NCI-H345 (cell line): ENCODE measurements at places on chromosomes 2 and 18.
A peak's percentile ranks its signal among the peaks of the same experiment; 100 is the strongest.

DNA sequence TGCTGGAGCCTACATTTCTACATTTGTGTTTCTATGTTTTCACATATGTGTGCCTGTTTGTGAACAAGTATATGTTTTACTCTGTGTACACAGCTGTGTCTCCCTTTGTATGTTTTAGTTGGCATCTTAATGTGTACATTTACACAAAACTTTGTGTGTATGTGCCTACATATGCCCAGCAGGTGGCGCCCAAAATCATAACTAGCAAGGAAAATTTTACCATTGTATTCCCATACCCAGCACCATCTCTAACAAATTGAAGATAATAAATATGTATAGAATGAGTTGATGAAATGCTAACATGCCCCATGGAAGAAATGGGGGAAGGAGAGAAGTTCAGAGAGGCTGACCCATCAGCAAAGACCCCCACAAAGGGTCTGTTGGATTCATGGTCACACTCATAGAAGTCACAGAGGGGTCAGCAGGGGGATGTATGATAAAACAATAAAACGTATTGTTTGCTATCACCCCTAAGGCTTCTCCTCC is 48.1 kb downstream of the PKDCC start:
- DNase-seq, result peak; percentile 68

DNA sequence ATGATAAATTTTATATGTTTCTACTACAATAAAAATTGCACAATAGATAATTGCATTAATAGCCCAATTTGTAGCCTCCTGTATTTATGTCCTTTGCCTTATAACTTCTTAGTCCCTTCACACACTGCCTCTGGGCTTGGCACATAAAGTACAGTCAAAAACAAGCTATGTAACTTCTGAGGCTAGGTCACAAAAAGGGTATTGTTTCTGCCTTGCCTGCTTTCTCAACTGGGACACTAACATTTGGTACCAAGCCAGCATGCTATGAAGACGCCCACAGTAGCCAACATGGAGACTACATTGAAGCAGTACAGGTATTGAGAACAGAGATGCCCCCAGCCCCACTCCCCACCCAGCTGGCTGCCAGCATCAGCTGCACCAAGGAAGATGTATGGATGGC is 5.4 kb upstream of the SLC3A1 start:
- no peak for DNase-seq

DNA sequence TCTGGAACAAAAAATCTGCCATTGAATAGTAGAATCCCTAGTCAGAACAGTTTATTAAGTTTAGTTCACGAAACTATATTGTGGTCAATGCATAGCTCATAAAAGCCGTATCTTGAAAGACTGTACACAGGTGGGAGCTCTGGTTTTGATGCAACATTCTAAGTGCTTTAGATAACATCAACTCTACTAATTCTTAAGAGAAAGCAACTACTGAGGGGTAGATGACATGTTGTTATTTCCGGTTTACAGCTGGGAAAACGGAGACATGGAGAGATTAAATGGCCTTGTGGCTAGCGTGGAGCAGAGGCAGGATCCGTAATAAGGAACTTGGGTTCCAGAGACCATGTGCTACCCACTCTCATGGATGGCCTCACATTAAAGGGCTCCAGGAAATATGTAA is 4.2 kb upstream of the ITGA6 start:
- no peak for DNase-seq

DNA sequence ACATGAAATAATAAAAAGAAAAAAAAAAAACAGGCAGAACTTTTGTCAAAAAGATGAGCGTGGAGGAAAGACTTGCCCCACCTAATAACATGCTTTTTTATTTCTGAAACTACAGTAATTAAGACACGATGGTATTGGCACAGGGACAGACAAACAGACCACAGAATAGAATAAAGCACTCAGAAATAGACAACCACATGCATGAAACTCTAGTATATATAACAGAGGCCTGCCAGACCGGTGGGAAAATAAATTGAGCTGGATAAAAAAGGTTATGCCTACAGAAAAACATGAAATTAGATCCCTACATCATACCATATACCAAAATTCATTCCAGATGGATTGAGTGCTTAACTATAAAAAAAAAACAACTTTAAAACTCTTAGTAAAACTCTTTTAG is 163.1 kb downstream of the NRP2 start:
- no peak for DNase-seq

DNA sequence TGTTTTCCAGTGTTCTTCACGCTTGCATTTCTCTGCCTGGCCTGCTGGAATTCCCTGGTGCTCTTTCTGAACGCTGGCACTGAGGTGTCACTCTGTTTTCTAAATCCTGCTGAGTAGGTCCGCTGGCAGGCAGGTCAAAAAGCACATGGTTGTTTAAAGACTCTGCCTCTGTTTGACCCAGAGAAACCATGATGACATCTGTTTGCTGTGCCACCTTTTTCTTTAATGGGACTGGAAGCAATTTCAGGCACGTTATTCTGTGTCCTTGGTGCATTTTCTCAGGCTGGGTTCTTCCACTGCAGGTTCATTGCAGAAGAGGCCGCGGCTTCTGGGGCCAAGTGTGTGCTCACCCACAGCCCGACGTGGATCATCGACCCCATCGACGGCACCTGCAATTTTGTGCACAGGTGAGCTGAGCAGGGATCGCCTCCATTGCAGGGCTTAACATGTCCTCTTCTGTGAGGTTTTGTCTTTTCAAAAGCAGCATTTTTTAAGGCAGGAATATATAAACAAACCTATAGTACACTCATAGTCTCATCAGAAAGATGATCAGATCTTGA is 28.4 kb downstream of the IMPA2 start:
- no peak for DNase-seq

DNA sequence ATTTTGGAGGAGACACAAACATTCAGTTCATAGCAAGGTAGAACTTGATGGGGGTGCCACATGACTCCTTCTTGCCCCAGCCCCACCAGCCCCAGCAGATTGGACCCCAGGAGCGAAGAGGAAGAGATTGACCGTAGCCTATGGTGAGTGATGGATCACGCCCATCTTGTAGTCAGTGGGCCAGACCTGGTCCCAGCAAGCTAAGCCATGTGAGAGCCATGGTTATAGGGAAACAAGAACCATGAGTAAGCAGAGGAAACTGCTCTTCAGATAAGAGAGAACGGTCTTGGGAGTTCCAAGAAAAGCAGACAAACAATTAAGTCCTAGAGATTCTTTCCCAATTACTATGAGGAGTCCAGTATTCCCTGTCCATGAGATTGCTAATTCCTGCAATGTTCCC is 4.6 kb upstream of the TCF4 start:
- no peak for DNase-seq

DNA sequence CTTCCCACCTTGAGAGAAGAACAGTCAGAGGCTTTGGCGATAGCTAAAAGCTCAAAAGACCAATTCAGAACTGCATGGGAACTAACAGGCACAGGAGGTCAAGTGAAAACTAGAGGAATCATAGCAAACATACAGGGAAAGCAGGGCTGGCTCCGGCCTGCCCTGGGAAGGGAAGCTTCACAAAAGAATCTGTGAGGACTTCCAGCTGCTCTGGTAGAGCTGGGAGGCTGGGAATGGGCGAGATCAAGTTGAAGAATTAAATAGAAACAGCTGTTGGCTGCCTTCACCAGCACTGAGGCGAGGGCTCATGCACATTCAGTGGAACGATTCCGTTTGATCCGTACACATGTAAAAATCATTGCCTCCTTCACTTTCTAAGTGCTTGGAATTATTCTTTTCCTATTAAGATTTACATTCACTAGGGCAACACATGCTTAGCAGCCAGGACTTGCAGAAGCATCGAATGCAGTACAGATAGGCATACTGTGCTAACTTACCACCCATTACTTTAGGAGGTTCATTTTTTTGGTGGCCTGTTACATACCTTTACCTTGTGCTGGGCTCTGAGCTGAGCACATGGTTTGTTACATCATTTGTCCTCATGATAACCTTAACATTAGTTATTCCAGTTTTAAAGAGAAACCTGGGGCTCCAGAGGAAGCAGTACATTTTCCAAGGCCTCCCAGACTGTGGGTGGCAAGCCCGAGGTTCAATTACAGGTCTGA is 125.4 kb upstream of the RNF152 start:
- DNase-seq, result no peak
